ENCODE measurements at places on chromosomes 5 and 9.

DNA sequence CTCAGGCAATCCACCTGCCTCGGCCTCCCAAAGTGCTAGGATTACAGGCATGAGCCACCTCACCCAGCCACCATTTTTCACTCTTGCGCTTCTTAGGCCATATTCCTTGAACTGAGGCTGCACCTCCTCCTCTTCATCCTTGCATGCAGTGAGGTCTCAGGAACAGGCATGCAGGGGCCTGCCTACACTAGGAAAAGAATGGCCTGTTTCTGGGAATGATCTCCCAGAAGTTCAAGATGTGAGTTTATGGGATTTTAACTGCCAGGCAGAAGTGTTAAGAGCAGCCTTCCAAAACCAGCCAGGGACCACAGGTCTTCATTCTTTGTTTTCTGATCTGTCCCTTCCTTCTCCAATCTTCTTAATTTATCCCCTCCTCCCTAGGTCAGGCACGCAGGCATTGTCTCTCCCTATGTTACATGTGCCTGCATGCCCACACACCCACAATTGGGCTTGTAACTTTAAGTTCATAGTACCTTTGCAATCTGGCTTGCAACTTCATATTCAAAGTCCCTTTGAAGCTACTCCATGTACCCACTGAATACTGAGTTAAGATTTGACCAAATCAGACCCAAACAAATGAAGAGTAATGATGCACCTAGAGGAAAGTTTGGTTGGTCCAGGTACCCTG is 10.5 kb upstream of the HSPA4 start:
- no peak for DNase-seq

DNA sequence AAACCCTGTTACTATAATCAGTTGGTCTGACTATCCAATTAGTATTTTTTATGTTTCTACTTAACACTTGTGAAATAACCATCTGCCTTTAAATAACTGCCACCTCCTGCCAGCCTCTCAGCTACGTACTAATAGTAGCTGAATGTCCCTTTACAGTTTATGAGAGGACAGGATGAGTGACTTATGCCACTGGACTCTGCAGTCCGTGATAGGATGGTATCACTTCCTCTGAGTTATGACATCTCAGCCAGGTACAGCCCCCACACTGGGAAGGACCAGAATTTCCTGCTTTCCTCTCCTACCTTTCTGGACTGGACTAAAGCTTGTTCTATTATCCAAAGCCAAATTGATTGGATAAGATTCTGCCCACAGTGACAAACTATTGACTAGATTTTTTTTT is 102.9 kb downstream of the ZFAND5 start:
- no peak for DNase-seq

GRCh38 chr9:94144394-94144793 is 60.1 kb downstream of the PTPDC1 start:
- no peak for DNase-seq

- DNase-seq: peak; percentile 38
Observed at GRCh38 chr9:134403682-134404301, 77.5 kb downstream of the RXRA start.

- DNase-seq: peak; percentile 29
Observed at GRCh38 chr5:148776780-148777179, 49.6 kb upstream of the ADRB2 start.

- DNase-seq: no peak
Observed at GRCh38 chr9:105503881-105504280, 54.0 kb upstream of the FKTN start.

DNA sequence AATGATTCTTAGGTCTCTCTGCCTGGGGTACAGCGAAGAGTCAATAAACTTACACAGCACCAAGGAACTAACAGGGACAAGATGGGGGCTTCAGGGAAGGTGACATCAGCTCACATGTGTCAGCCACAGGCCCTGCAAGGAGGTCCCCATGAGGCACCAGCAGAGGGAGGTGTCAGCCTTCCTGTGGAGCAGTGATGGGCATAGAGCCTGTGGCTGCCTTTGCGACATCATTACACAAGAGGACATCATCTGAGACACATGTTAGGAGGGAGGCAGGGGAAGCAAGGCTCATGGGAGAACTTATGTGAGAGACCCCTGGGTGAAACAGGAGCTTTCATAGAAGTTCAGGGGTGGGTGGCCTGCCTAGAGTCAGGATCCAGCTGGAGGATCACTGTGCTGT is 389.6 kb downstream of the SEMA5A start:
- DNase-seq: peak; percentile 3

DNA sequence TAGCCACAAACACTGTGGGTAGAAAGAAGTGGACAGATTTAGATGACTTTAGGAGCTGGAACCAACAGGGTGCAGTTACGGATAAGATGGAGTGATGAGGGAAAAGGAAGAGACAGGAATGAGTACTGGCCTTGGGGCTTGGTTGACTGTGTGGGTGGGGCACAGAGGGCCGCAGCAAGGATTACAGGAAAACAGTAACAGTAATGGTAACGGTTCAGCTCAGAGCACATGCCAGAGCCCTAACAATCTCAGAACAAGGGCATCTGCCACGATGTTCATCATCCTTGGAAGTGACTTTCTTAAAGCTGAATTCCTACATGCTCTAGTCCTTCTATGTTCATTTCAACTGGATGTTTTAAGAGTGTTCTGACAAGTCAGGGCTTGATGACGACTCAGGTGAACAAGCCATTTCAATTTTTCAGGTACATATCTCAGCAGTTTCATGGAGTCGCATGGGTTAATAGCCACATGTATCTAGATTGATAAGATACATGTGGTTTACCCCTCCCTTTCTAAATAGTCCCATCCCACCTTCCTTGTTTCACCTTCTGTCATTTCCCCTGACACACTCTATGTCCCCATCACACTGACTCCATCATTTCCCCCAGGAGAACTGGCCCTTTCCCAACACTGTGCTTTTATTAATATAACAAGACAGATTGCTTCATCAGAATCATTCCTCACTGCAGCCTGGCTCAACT is 65.0 kb downstream of the CEMIP2 start:
- no peak for DNase-seq

GRCh38 chr5:143413958-143414669 is 10.6 kb upstream of the NR3C1 start:
- no peak for DNase-seq

DNA sequence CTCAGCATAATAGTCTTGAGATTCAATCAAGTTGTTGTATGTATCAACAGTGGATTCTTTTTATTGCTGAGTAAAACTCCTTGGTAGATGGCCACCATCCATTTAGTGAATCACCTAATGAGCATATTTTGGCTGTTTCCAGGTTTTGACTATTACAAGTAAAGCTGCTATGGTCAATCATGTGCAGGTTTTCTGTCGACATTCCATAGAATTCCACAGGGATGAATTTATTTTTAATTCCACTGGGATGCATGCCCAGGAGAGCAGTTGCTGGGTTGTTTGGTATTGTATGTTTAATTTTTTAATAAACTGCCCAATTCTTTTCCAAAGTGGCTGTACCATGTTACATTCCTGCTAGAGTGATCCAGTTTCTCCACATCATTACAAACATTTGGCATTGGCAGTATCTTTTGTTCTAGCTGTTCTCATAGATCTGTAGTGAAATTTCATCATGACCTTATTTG is 10.5 kb upstream of the S1PR3 start:
- DNase-seq: no peak

DNA sequence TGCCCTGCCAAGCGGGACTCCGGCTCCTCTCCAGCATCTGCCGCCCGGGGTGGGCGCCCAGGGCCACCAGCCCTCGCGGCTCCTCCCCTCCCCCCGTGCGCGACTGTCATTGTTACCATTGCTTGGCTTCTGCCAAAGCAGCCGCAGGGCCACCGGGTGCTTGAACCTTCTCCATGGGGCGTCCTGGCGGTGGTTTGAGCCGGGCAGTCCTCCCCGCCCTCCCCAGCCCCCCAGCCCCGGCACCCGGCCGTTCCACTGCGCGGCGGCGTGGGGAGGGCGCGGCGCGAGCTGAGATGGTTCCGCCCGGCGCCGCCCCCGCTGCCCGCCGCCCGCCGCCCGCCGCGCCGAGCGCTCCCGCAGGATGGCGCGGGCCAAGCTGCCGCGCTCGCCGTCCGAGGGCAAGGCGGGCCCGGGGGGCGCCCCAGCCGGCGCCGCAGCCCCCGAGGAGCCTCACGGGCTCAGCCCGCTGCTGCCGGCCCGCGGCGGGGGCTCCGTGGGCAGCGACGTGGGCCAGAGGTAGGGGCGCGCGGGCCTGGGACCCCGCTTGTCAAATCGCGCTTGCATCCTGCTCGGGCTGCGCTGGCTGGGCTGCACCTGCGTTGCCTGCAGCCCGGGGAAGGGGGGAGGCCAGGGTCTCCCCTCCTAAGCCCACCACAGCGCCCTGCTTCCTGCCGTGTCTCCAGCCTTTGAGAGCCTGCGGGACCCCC is 34.4 kb downstream of the KCNT1 start:
- no peak for DNase-seq

DNA sequence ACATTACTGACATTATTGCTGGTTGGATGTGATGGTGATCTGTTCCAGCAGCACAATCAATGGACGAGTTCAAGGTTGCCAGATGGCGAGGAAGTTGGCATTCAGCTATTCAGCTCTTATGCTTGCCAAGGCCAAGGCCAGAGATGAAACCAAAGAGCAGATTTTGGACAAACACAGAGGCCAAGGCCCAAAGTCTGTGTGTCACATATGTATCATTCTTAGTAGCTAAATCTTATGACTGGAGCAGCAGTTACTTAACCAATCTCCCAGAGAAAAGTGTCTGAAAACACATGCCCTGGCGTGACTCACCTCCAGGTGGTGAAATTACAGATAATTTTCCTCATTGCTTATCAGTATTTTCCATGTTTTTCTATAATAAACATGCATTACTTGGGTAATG is 189.0 kb upstream of the EGFLAM start:
- DNase-seq: no peak

GRCh38 chr9:71683598-71684235 is 84.6 kb downstream of the CEMIP2 start:
- no peak for DNase-seq

DNA sequence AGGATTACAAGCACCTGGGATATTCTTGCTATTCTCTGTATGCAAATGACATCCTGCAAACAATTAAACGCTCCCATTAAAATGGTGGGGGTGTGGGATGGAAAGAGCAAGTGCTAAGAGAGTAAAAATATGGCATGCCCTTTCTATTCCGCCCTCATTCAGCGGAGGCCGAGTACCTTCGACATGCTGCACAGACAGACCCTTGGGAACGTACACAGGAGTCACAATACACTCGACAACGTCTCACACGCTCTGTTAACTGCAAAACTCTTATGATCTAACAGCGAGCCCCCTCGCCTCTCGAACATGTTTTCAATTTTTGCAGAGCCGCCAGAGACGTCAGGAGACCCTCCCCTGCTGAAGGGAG is 322.2 kb downstream of the CEMIP2 start:
- DNase-seq: no peak

- DNase-seq: no peak
Observed at GRCh38 chr9:91187311-91187964, 174.3 kb downstream of the AUH start.

- DNase-seq: no peak
Observed at GRCh38 chr5:92805446-92805845, 775.6 kb downstream of the NR2F1-AS1 start.

GRCh38 chr5:74394916-74395880 is 245.3 kb downstream of the ENC1 start:
- no peak for DNase-seq

- DNase-seq: no peak
Observed at GRCh38 chr9:92992549-92992948, 45.2 kb downstream of the FGD3 start.

DNA sequence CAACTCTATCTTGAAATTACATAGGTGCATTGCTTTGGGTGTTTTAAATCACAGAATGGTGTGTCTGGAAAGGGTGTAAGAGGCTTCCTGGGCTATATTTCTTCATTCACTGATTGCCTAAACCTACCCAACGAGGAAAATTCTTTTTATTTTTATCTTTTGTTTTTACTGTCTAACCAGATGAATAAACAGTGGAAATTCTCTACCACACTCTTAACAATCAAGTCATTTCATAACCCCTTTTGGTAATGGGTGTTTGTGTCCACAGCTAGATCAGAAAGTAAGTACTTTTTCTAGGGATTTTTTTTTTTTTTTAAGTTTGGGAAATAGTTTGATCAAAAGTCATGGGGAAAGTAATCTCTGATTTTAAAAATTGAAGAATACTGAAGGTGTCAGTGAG is 27.6 kb upstream of the C5orf47 start:
- DNase-seq: no peak

DNA sequence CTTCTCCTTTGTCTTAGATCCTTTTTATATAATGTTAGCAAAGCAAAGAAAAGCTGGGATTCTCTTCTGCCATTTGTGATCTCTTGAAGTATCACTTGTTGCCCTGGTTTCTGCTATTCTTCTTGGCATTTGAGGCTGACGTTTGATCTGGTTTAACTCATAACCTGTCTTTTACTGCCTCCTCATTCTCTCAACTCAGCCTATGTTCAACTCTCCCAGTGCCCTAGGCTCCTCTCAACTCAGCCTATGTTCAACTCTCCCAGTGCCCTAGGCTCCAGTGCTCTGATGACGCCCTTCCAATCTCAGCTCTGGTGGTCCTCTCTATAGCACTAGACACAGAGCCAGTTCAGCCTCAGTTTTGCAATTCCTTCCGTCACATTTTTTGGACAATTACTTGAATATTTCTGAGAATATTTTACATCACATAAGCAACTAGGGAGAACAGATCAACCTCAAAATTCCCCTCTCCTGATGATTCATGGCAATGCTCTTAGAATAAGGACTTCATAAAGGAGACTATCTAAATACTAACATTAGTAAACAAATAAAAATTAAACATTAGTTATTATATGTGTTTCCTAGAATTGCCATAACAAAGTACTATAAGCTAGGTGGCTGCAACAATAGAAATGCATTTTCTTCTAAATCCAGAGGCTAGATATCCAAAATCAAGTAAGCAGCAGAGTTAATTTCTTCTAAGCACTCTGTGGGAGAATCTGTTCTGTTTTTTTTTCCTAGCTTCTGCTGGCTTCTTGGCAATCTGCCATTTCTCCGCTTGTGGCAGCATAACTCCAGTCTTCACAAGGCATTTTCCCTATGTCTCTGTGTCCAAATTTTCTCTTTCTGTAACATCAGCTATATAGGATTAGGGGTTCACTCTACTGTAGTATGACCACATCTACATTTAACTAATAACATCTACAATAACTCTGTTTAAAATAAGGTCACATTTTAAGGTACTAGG is 662.1 kb upstream of the FTMT start:
- no peak for DNase-seq

DNA sequence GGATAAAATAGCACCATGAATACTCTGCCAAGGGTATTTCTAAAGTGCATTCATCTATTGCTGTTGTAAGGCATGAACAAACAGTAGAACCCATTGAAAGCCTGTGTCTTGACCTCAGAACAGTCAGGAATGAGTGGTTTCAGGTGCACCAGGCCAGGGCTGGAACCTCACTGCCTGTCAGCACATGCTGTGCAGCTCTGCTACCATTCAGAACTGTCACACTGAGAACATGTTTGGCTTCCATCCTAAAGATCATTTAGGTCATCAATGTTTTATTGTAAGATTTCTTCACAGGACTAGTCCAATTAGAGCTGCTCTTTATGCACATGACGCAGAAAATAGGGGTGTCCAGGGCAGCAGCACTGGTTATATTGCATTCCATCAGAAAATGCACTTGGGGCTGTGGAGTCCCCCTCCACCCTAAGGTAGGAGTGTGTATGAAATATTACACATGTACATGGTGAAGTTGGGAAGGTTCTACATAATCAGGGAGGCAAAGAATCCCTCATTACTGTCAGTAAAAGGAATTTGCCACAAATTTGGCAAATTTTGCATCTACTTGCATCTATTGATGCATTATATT is 408.0 kb downstream of the CTNND2 start:
- no peak for DNase-seq

- peak; percentile 50 for DNase-seq
Observed at GRCh38 chr9:137757613-137758029, 120.0 kb upstream of the CACNA1B start.

GRCh38 chr5:154286557-154286956 is 96.0 kb downstream of the GALNT10 start:
- DNase-seq: no peak

Measured in activated CD4-positive, alpha-beta T cell treated with anti-CD3 and anti-CD28 coated beads for 48 hours (primary cell).